SHP77 treated with DMSO at 0.1 percent for 48 hours (cell line): ENCODE measurements at places on chromosomes 12 and 14.

DNA sequence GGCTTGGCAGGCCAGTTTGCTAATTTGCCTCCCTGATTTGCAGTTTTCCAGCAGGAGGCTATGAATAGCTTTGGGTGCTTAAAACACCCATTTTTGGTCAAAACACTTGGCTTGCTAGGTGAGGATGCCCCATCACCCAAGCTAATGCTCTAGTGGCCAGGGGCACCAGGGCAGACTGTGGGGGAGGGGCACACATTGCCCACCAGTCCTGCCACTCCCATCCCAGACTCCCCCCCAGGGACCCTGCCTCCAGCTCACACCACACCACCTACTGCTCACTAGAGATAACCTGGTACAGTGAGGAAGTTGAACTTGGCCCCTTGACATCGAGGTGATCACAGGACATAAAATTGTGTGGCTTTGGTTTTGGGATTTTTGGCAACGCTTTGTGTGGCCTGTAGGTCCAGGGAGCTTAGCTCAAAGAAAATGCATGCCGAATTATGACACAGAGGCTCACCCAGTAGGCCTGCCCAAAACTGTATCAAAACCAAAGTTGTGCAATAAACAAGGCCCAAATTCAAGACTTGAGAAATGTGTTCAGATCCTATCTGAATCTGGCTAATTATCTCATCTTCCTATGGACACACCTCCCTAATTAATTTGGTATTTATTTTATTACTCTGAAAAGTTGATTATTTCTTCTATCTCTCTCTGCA, 4.3 kb downstream of the NUAK1 start:
- no peak for DNase-seq

DNA sequence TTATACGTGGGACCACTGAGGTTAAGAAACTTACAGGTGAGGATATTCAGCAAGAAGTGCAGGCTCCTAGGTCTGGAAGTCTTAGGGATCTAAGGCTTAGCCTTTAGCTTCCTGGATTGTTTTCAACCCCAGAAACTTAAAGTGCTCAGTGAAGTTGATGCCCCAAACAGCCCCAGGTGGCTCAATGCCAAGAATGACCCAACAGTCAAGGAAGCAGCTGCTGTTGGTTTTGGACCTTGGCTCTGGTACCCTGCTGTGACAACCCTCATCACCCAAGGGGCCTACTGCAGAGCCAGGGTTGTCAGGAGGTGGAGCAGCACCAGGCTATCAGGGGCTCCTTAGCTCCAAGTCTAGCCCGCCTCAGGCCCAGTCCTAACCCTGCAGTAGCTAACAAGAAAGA, 36.8 kb downstream of the VDR start:
- DNase-seq, result no peak

- no peak for DNase-seq
These were observed 1.6 kb downstream of the CMKLR1 start for GRCh38 chr12:108337235-108338223.

- DNase-seq, result no peak
These were observed 55.6 kb downstream of the CLIP1 start for GRCh38 chr12:122366685-122367475.

DNA sequence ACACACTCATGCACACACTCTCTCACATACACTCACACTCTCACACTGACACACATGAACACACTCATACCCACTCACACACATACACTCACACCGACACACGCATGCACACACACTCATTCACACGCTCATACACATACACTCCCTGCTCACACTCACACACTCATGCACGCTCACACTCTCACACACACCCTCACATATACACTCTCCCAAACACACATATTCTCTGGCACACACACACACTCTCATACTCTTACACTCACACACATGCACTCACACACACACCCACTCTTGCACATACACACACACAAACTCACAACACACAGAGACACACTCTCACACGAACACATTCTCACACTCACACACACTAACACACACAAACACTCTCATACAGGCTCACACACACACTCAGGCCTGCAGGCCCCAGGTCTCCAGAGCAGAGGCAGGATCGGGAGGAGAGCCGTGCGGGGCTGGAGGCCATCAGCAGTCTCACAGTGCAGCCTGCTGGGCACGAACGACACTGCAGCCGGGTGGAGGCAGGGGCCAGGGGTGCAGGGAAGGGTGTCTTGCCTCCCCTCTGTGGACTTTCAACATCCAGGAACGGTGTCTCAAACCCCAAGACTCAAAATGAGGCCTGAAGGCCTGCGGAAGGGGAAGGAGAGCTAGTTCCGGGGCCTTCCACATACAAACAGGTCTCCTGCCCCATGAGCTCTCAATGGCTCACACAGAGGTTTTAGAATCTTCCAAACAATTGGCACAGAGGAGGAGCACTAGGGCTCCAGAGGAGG, 148.7 kb downstream of the ANO2 start:
- DNase-seq, result no peak

GRCh38 chr14:21704338-21704737, 30.7 kb upstream of the OR4E1 start:
- DNase-seq, result no peak

DNA sequence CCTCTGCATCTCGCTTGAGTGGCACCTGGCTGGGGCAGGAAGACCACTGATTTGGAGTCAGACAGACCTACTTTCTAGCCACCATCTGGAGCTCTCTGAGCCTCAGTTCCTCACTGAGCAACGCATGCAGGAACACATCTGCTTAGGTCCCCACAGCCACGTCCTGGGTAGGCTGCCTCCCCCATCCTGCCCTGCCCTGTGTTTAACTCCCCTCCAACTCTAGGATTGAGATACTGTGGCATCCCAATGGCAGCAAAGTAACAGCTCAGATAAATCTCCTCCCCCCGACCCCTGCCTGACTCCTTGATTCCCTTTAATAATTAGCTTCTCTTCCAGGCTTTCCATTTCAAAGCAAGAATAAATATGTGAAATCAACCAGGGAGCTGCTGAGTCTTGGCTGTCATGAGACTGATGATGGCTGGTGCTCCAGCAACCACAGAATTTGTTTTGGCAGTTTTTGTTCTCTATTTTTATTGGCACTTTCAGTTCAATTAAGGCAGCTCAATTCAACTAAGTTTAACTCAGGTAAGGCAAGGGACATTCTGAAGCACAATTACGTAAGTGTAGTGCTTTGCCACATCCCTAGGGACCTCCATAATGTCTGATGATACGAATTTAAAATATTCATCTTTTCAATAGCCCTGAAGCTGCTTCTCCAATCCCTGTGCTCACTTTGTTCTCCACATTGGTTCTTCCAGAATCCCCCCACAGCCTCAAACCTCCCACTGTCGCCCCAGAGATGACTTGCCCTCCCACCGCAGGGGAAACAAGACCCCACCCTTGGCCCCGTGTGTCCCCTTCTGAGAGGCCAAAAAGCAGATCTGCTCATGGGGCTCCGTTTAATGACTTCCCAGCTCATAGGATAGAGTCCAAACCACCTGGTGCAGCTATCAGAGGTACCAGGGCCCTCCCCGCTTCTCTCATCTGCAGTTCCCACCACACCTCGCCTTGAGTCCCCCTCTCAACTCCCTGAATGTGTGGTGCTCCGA, 58.2 kb downstream of the ESR2 start:
- no peak for DNase-seq

DNA sequence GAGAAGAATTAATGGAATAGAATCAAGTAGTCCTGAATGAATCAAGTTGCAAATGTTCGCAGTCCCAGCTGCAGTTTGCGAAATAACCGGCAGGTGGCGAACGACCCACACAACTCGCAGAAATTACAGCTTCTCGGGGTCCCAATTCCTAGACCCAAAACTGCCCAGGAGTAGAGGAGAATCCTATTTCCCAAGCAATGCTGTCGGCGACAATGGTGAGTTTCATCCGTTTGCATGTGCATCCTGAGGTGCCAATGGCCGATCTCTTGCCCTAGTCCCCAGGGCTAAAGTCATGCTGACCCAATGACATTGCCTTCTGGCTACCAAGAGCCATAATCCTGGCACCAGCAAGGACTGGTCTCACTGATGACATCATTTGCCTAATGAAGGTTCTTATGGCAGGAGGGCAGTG, 8.5 kb upstream of the ASCL1 start:
- peak; percentile 92 for DNase-seq

- DNase-seq, result no peak
These were observed 25.1 kb upstream of the ANO2 start for GRCh38 chr12:5969974-5970690.

DNA sequence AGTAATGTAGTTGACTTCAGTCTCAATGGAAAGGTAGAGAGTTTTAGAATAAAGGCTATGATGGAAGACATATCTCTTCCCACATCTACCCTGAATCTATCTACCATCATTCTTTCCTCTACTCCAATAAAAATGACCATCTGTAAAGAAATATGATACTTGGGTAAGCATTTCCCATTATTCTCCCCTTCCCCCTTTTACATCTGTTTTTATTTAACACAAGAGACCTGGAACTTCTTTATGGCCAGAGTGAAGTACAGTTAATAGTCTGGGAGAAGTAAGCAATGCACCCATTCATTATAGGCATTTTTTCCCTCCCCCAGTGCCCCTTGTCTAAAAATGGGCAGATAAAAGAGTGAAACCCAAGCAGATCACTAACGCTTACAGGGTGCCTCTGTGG, 6.5 kb downstream of the TPH2 start:
- DNase-seq, result no peak

GRCh38 chr12:21301-22189, 45.0 kb upstream of the IQSEC3 start:
- DNase-seq, result no peak

GRCh38 chr12:53044052-53044581, 5.7 kb upstream of the TNS2 start:
- DNase-seq, result no peak

DNA sequence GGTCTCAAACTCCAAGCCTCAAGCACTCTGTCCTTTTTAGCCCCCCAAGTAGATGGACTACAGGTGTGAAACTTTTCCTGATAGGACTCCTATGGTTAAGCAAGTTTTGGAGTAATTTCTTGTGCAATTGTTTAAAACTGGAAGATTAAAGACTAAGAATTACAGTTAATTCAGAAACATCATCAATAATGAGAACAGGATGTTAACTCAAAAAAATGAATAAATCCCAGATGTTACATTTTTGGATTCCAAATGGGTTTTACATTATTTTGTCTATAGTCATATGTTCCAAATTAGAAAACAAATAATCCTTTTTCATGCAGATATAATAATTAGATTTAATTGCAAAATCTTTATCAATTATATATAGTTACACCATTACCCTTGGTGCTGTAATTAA, 24.4 kb upstream of the KITLG start:
- DNase-seq, result no peak

DNA sequence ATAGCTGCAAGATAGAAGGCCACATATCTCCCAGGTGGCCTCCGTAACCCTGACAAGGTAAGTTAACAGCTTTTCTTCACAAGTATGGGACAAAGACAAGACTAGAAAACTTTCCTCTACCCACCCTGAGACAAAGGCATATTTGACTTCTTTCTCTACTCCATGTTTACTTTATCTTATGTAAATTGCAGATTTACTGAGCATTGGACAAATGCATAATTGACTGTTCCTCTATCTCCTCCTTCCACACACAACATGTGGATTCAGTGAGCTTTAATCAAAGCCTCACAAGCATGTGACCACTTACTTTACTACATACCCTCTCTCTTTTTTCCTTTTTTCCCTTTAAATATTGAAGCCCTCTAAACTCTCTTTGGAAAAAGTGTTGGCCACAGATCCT, 289.1 kb upstream of the TMTC1 start:
- no peak for DNase-seq

GRCh38 chr12:89210277-89210676, 142.0 kb downstream of the DUSP6 start:
- DNase-seq, result no peak

- DNase-seq, result no peak
These were observed 3.7 kb downstream of the GZMB start for GRCh38 chr14:24630087-24630871.

DNA sequence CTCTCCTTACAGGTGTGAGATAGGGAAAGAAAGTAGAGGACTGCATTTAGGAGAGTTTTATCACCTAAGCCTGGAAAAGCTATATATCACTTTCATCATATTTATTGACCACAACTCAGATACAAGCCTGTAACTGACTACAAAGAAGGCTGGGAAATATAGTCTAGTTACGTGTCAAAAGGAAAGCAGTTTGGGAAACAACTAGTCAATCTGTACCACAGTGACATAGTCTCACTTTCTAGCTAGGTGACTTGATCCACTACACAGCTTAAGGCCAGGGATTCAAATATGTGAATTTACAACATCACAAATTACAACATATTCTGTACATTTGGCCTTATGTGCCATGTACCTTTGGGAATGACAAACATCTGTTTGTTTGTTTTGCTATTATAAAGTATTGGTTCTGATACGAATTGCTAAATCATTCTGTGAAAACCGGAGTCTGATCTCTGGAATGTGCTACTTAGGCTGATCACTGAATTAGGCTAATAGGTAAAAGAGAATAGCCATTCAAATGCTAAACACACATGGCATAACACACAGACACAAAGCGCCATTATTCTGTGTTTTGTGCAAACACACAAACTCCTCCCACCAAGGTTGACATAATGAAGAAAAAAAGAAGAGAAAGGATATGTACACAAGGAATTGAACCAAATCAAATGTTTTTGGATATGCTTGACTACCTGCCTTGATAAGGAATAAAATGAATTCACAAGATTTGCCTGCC, 279.8 kb downstream of the DUSP6 start:
- DNase-seq, result no peak

GRCh38 chr12:52223406-52224039, 9.5 kb upstream of the KRT7 start:
- DNase-seq, result no peak

DNA sequence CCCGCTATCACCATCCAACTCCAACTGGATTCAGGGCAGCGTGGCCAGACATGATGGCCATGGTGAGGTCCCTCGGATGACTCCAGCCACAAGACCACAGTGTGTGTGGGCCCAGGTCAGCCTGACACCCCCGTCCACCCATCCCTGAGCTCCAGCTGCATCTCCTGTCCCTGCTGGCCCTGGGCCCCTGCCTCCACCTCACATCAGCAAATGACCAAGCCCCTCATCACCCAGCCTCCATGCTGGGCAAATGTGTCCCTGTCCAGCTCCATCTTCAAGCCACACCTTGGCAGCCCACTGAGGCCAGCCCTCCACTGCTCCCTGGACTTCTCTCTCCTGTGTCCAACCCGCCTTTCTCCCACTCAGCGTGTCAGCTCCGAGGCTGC, 3.2 kb downstream of the GPR132 start:
- DNase-seq, result no peak

DNA sequence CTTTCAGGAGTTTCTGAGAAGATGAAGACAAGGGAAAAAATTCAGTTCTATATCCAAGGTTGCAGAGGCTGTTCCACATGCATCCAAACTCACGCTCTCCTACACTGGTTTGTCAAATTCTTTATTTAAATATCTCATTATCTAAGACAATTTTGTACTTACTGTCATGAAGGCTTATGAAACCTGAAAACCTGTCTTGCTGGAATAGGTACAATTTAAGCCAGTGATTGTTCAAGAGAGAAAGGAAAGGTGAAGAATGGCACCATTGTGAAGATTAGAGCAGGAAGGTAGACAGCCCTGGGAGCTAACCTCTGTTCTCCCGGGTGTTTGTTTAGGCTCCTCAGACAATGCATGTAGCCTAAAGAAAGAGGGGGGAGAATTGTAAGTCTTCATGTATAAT, 315.1 kb upstream of the PRKD1 start:
- no peak for DNase-seq

- DNase-seq, result no peak
These were observed 75.9 kb downstream of the DUSP16 start for GRCh38 chr12:12486661-12487240.

GRCh38 chr12:67145692-67146091, 123.5 kb upstream of the CAND1 start:
- DNase-seq, result no peak
